Activated CD4-positive, CD25-positive, alpha-beta regulatory T cell (primary cell): ENCODE measurements at places on chromosomes 16 and 17.

GRCh38 chr16:79272141-79272577, 328.4 kb downstream of the MAF start:
- peak; percentile 16 for DNase-seq

- no peak for DNase-seq
Observed at GRCh38 chr17:44928950-44929720, 13.8 kb upstream of the GFAP start.

GRCh38 chr17:4573669-4574068, 10.7 kb upstream of the SMTNL2 start:
- DNase-seq: no peak

DNA sequence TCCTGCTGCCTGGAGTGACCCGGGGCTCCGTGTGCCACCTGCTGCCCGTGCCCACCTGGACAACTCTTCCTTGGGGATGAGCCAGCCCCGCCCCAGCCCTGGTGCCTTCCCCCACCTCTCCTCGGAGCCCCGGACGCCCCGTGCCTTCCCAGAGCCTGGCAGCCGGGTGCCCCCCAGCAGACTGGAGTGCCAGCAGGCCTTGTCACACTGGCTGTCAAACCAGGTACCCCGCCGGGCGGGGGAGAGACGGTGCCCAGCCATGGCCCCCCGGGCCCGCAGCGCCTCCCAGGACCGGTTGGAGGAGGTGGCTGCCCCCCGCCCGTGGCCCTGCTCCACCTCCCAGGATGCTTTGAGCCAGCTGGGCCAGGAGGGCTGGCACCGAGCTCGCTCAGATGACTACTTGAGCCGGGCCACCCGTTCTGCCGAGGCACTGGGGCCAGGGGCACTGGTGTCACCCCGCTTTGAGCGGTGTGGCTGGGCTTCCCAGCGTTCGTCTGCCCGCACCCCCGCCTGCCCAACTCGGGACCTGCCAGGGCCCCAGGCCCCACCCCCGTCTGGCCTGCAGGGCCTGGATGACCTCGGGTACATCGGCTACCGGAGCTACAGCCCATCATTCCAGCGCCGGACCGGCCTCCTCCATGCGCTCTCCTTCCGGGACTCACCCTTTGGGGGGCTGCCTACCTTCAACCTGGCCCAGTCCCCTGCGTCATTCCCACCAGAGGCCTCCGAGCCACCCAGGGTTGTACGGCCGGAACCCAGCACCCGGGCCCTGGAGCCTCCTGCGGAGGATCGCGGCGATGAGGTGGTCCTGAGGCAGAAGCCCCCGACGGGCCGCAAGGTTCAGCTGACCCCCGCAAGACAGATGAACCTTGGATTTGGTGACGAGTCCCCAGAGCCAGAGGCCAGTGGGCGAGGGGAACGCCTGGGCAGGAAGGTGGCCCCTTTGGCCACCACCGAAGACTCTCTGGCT, 38.4 kb downstream of the ARHGAP23 start:
- no peak for DNase-seq

- DNase-seq: no peak
Observed at GRCh38 chr17:78418326-78419026, 40.0 kb downstream of the PGS1 start.
